ENCODE measurements at places on chromosomes 6 and 20.

- no peak for DNase-seq
Observed at GRCh38 chr6:112274774-112275173, 20.4 kb upstream of the LAMA4 start.

- no peak for DNase-seq
Observed at GRCh38 chr6:117615750-117616390, 13.6 kb upstream of the GOPC start.

DNA sequence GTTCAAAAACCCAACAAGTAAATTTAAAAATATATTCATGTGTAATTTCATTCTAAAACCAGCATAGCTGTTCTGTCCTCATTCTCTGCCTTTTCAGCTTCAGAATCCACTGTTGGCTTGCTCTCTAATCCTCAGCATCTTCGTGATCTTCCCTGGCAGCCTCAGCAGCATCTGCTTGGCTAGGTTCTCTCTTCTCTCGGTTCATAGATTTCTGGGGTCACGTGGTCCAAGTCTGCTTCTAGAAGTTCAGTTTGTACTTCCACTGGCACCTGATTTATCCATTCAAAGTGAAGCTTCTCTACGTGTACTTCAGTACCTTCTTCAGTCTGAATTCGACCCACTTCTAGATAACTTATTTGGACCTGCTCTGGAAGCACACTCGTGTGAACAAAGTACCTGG is 245.7 kb downstream of the EPM2A start:
- no peak for DNase-seq

DNA sequence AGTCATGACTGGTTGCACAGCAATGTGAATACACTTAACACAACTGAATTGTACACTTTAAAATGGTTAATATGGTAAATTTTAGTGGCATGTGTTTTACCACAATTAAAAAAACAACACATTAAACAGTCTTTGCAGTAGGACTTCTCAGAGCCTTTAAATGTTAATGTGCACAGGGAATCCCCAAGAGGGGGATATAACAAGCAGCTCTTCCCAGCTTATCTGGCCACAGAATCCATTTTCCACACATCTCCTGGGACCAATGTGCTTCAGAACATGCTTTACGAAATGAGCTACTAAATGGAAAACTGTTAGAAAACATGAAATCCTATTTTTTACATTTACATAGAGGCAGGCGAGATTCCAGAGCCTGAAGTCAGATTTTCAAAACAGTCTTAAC is 44.4 kb downstream of the FYN start:
- DNase-seq = no peak

DNA sequence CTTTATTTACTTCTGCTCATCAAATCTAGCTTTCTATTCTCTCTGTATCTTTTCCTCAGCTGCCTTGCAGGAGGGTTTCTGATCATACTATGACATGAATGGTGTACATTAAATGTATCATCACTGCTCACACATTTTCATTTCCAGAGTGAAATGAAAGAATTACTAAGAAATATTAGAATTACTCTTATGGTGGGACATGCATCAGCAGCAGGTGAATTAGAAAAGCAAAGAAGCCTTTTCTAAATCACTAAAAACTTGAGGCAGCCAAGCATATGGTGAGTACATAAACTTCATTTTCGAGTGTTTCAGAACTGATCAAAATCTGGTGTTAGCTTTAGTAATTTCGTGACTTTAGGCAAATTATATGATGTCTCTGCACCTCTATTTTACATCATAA is 23.6 kb downstream of the IL17A start:
- no peak for DNase-seq

DNA sequence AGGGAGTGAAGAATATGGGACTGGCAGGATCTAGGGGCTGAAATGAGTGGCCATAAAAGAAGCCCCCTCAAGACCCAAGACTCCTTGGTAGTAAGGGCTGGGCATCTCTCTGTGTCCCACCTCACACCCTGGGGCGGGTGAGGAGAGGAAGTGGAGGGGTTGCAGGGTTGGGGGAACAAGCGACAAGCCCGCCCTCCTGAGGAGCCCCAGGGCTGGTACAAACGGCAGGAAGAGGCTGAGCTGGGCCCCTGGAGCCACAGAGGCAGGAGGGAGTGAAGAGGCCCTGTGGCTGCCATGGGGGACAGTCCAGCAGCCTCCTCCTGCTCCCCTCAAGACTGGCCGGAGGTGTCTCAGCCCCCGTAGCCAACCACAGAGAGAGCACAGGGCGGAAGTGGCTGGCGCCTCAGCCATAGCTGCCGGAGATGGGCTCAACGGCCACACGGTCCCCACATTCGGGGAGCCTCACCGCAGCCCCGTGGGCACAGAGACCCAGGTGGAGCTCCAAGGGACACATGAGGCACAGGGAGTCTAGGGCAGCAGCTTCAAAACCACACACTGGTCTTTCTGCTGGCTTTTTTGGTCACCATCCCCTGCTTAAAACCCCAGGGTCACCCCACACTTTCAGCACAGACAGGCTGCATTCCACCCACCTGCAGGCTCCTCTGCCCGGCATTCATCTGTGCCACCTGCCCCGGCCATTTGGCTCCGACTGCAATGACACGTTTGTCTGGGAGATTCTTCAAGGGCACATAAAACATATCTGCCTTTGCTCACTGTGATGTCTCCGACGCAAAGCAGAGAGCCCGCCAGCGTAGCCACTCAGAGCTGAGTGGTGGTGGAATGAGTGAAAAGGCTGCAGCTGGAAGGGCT is 524 bp downstream of the C20orf203 start:
- no peak for DNase-seq

DNA sequence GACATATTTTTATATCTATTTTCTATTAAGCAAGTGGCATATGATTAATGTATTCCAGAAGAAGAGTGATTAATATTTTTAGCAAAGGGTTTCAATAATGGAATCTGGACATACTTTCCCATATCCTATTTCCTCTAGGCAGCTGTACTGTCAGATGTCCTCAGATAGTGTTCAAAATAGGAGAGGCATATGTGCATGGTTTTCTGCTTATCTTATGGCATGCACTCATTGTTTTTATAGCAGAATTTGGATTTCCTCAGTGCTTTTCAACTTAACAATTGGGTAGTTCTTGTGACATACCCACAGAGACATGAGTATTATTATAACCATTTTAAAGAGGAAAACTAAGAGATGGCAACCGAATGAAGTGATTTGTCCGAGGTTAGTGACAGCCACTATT is 12.6 kb upstream of the SLC17A5 start:
- no peak for DNase-seq

DNA sequence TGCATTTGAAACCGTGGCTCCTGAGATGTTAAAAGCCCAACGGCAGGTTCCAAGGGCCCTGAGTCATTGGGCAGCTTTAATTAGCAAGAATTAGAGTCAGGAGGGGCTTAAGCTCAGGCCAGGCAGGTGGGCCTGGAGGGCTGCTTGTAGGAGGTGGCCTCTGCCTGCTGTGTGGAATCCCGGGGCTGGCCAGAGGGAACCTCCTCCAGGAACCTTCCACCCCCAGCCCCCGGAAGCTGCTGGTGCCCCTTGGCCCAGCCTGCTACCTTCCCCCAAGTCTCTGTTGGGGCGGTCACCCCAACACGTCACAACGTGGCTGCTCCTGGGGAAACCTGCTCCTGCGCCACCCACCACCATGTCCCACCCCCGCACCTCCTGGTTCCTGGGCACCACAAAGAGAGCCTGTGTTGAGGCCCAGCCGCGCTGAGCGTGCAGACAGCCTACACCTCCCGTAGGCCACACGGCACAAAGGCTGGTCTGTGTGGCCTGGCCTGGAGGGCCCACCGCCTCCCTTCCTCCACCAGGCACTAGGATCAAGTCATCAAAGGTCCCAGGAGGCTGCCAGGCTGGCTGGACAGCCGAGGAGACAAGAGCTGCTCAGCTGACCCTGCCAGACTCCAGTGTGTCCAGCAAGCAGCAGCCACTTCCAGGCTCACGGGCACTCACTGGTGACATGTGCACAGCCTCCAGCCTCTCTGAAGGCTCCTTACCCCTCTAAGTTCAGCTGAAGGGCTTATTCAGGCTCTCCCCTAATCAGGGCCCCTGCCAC is 86.3 kb downstream of the SNX5 start:
- no peak for DNase-seq

- no peak for DNase-seq
Observed at GRCh38 chr20:13676682-13677081, 38.0 kb upstream of the TASP1 start.

DNA sequence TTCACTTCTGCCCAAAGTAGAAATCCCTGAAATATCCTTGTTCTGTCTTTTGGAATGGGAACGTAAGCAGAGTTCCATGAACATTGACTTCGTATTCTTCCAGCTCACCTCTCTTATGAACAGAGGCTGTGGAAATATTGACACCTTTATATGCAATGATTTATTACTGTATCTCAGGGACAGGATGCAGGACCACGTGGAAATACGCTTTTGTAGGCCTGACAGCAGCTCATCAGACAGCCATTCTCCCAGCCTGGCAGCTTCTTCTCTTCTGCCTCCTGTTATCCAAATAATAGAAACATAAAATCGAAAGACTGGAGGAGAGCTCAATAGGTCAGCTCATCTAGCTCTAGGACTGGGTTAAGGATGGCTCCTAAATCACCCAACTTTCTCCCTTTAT is 106.2 kb upstream of the DTNBP1 start:
- DNase-seq = no peak

DNA sequence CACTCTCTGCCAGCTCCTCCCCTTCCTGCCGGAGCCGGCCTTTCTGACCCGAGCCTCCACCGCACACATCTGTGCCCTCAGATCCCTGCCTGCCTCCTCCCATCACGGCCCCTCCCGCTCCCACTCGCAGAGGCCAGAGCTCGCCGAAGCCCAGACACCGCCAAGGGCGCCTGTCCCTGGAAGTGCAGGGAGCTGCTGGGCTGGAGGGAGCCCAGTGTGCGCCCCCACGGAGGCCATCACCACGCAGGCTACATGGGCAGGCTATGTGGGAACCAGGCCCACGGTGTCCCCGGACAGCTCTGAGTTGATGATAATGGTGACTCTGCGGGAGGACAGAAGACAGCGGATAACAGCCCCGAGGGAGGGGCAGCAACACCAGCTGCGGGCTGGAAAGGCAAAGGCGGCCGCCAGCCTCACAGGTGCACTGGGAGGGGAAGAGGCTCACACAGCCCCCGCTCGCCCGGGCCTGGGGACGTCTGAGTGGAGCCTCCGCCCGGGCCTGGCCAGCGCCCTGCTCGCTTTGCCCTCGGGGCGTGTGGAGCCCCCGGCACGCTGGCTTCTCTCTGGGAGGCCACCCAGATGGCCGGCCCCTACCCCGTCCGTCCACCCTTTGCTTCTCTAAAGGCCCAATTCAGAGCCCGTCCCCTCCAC is 154.9 kb downstream of the DLL1 start:
- no peak for DNase-seq

- DNase-seq = no peak
Observed at GRCh38 chr6:111603040-111603439, 2.6 kb downstream of the TRAF3IP2 start.

GRCh38 chr6:154164397-154164796 is 125.4 kb downstream of the OPRM1 start:
- DNase-seq = no peak

- DNase-seq = no peak
Observed at GRCh38 chr6:163398815-163399214, 15.7 kb upstream of the QKI start.

DNA sequence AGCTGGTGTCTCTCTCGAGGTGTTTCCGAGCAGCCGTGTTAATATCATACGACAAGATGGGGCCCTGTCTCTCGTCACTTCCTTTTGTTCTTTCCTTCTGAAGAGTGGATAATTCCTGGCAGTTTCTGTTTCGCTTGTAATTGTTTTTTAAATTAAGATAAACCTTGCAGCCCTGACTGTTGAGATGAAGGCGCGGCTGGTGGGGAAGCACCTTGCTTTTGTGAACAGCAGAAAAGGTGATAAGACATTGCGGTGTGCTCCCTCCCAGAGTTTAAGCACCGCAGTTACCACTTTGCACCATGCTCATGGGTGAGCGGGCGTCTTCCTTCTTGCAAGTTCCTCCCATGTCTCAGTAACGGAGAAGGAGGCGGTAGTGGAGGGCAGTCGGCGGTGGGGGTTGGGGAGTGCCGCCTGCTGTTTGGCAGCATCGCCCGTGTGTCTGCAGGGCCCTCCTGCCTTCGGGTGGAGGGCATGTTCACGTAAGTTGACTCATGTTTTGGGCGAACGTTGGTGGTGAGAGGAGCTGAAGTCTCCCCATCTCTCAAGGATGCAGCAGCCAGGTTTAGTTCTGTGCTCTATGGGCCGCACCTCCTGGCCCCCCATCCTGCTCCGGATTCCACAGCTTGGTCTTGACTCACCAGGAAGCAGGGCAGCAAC is 345.9 kb downstream of the TAF4 start:
- DNase-seq = peak; percentile 8

DNA sequence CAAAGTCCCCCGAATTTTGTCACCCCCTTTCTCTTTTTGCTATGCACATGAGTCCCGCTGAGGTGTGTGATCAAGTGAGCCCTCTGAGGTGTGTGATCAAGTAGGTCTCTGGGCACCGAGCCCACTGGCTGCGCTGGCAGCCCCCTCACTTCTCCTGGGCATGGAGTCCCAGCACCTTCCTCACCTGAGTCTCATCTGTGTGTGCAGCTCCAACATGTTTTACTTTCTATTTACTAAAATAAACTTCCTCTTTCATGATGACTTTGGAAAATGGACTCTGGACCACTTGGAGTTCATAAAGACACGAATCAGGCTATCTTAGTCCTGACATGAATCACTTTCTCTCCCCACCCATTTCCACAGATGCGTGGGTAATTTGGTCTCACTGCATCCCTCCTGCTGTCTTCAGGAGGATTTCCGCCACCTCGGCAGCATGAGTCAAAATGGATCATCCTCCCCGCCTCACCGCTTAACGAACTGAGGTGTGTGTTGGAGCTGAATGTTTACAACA is 39.8 kb downstream of the PRDM1 start:
- DNase-seq = peak; percentile 31

DNA sequence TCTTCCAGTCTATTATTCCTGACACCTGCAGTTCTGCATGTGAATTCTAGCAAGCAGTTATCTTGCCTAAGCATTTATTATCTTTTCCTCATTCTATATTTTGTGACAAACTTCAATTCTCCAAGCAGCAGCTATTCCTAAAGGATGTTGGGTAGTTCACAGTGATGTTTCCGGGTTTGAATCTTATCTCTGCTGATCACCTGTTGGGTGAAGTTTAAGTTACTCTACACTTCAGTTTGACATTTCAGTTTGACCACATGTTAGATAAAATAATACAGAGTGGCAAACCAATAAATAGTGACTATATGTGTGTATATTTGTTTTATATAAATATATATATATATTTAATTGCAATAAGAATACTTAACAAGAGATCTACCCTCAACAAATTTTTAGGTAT is 168.6 kb downstream of the ADGRG6 start:
- DNase-seq = no peak
